Hematopoietic multipotent progenitor cell treated with erythropoietin and hydrocortisone succinate and interleukin-3 and kit ligand, for 6 days (in vitro differentiated cells): ENCODE measurements at places on chromosomes 3 and 15.

DNA sequence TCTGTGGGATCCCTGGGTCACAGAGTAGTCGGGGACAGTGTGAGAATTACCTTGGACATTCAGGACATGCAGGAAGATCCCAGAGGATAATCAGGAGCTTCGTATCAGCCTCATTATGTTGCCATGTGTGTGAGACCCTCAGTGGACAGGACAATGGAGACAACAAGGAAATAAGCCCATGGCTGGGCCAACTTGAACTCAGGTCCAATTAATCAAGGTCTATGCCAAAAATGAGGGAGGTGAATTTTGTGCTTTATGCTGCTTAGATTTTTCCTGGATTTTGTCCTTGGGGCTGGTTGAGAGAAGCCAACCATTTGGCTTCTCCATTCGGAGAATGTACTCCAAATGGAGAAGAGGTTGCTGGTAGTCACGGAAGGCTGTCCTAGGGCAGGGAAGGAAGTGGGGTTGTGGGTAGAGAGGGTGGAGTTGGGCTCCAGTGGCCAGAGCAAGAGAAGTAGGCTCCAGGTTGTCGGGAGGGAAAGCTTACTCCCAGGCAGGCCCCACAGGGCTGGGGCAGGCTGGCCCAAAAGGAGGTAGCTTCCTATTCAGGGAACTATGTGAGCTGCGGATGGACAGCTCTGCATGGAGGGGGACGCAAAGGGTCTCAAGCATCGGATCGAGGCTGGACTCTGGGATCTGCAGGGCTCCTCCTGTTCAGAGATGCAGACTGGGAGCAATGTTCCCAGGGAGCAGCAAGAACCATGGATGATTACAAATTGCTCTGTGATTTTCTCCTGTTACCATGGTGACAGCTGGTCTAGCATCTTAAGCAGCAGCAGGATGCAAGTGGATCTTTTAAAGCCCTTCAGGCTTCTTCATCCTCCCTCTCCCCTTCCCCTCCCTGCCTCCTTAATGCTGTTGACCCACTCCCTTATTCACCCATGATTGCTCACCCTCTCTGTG is 91.1 kb downstream of the WNT7A start:
- DNase-seq: no peak

DNA sequence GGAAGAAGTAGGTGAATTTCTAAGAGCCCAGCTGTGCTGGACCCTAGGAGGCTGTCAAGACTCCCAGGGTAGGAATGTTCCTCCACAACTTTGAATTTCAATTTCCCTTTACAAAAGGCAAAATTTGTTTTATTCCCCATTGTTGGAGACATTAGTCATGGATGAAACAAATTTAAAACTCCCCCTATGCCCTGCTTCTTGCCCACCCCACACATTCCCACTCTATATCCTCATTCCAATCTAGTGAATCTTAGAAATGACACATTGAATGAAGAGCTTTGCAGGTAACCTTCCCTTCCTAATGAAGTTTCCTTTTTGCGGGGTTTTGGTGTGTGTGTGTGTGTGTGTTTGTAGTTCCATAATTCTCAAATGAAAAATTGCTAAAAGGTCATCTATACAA is 72.6 kb downstream of the CCNL1 start:
- DNase-seq: no peak

DNA sequence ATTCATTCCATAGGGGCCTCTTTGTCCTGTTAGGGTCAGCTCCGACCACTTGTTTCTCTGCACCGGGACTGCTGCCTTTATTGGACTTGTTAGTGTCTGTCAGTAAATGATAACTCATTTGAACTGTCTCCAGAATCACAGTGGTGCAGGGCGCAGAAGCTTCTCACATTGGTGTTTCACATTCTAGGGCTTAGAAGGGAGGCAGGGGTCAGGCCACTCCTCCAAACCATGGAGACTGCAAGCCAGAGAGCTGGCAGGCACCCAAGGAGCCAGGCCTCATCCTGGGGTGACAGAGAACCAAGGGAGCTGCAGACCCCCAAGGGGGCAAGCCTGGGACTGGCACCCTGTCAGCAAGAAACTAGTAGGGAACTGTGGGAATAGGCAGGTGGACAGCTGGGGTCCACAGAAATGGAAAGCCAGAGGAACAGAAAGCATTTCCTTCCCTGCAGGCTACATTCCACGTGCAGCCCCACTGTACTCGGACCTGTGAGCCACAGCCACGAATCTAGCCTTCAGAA is 49.1 kb downstream of the CCNL1 start:
- peak; percentile 51 for DNase-seq

DNA sequence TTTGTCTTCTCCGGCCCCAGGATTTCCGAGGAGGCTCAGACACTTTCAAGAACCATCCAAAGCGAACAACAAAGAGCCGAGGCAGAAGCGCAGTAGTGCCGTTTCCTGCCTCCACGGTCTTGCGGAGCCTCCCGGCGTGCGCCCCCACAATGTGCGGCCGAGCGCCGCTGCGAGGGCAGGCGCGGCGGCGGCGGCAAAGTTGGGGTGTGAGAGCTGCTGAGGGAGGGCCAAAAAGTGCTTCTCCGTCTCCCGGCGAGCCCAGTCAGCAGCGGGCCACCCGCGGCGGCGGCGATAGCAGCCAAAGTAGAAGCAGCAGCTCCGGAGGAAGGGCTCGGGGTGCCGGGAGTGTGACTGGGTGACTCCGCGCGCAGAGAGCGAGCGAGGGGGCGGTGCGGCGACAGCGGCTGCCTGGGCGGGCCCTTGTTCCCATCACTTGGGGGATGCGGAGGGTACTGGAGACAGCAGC is 749.1 kb downstream of the ROBO1 start:
- peak; percentile 41 for DNase-seq

DNA sequence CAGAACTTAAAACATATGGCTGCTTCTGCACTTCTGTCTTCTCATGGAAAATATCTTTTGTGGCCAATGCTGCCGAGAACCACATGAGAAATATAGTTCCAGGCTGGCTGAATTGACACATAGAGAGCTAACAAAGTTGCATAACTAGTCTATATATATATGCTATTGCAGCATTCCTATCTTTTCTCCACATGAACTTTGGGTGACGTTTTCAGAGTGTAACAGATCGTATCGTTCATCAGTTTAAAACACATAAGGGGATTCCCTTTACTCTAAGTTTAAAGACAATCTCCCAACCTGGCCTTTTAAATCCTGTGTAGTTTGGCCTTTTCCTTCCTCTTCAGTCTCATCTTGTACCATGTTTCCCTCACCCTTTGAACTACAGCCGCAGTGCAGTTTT is 394.2 kb upstream of the CBLB start:
- DNase-seq: no peak

DNA sequence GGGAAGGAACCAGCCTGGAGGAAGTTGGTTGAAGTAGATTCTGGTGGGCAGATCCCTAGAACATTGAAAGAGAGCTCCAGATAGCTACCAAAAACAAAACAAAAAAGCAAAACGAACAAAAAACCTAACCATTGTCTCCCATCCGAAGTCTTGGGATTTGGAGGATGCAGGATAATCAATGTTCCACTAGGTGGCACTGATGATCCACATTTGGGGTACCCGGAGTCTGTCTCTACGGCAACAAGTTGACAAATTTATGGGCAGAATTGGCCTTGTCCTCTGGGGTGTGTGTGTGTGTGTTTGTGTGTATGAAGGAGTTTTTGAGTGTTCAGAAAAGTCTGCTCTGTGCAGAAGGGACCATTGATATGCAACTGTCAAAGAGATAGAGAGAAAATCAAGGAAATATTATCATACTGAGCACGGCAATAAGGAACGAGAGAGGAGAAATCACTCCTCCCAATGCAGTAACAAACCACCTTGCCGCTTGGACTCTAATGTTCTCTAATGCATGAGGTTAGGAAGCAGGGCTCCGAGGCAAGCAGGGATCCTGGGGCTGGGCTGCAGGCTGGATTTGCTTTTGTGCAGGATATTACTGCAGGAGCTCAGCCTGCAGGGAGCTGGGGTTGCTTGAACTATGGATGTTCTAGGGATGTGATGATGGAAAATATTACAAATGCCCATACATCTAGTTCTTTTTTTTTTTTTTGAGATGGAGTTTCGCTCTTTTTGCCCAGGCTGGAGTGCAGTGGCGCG is 59.8 kb upstream of the KLHL25 start:
- peak; percentile 78 for DNase-seq

DNA sequence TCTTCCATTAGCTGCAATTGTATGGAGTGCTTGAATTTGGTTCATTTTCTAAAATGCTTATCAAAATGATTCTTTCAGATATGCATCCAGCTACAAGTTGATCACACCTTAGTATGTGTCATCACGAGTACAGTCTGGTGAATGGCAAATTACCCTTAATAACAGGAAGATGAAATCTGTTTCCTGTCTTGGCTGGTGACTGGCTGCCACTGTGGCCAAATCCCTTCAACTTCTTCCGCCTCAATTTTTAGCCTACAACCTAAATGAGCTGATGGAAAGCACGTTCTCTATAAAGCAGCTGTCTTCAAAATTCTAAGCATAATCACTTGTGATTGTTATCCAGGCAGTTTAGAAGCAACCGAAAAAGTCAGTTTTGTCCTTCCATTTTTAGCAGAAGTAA is 387.1 kb upstream of the NECTIN3 start:
- no peak for DNase-seq

DNA sequence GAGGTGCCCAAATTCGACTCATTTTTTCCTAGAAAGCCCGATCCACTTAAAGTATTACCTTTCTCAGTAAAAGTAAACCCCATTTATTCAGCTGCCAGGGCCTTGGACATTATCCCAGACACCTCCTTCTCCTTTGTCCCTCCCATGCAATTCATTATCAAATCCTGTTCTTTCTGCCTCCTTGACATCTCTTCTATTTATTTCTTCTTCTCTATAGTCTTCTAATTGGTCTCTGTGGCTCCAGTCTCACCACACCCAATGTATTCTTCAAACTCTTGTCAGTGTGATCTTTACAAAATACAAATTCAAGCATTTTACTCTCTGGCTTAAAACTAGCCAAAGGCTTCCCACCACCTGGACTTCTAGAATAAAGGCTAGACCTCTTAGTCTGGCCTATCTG is 120.3 kb downstream of the IL20RB start:
- no peak for DNase-seq

GRCh38 chr3:165504554-165504953 is 308.4 kb upstream of the SLITRK3 start:
- no peak for DNase-seq

GRCh38 chr3:51997935-51998596 is 2.4 kb upstream of the RPL29 start:
- no peak for DNase-seq

DNA sequence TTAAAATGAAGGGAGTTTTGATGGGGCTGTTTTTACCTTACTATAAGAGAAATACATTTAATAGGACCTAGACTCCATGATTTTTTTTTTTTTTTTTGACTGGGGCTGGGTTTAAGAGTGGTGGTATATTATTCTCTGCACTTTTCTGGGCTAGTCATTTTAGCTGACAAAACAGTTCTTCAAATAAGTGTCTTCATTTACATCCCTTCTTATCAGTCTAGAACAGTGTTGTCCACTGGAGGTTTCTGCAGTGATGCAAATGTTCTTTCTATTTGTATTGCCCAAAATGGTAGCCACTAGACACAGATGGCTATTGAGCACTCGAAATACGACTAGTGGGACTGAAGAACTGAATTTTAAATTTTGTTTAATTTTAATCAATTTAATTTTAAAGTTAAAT is 37.2 kb downstream of the KLHL18 start:
- peak; percentile 44 for DNase-seq

DNA sequence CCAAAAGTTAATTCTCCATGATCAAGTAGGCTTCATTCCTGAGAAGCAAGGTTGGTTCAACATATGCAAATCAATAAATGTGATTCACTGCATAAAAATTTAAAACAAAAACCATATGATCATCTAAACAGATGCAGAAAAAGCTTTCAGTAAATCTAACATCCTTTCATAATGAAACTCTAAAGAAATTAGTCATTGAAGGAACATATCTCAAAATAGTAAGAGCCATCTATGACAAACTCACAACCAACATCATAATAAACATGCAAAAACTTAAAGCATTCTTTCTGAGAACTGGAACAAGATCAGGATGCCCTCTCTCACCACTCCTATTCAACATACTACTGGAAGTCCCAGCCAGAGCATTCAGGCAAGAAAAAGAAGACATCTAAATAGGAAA is 254.1 kb downstream of the AGBL1 start:
- DNase-seq: no peak

- no peak for DNase-seq
These were observed 113.5 kb upstream of the GALNT15 start for GRCh38 chr3:16060945-16061344.

DNA sequence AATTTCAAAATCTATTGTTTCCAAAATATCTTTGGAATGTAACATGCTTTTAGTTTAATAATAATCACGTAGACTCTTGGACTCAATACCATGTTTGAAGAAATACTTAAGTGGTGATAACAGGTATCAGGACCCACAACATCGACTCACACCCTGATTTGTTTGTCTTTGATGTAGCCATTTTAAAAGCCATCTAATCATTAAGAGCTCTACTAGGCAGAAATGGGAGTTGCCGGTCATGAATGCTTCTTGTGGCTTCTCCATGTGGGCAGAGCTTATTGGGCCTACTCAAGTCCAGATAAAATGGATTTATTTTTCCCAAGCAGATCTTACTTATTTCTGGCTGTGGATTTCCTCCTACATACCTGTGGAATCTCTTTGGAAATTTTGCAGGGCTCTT is 261.6 kb upstream of the NR2F2 start:
- no peak for DNase-seq

- DNase-seq: no peak
These were observed 43.2 kb downstream of the NBEAL2 start for GRCh38 chr3:47022641-47023071.
